ENCODE measurements at places on chromosomes 16 and 17. TPM values are rescaled to one million over a fixed set of nuclear protein-coding genes. Genes with fewer than 3 reads are reported as not detected.

The CTF1 gene
- polyA plus RNA-seq: 2.0 TPM

The EFNB3 gene
- polyA plus RNA-seq: 0.96 TPM

The C16orf92 gene
- not detected for polyA plus RNA-seq

The KREMEN2 gene
- polyA plus RNA-seq: not detected

The SMPD3 gene
- 0.24 TPM for polyA plus RNA-seq

The CDH1 gene
- polyA plus RNA-seq: 0.04 TPM

The MT1A gene
- 2.3 TPM for polyA plus RNA-seq

The CLEC19A gene
- not detected for polyA plus RNA-seq

The TAF15 gene
- polyA plus RNA-seq: 9.2 TPM

The SPAG9 gene
- polyA plus RNA-seq: 19.9 TPM

The ZC3H7A gene
- polyA plus RNA-seq: 49.7 TPM

The TAC4 gene
- polyA plus RNA-seq: not detected

The PER1 gene
- polyA plus RNA-seq: 5.9 TPM

The KRTAP1-1 gene
- polyA plus RNA-seq: 3.3 TPM

The LRRC75A gene
- polyA plus RNA-seq: 0.54 TPM

The HS3ST3B1 gene
- 40.1 TPM for polyA plus RNA-seq

The NOXO1 gene
- polyA plus RNA-seq: not detected

The VTN gene
- polyA plus RNA-seq: 0.34 TPM

The STH gene
- not detected for polyA plus RNA-seq

The ITGAX gene
- polyA plus RNA-seq: not detected

The IGSF6 gene
- 0.18 TPM for polyA plus RNA-seq
